ENCODE measurements at places on chromosomes 5 and 9.
A peak's percentile ranks its signal among the peaks of the same experiment; 100 is the strongest.

DNA sequence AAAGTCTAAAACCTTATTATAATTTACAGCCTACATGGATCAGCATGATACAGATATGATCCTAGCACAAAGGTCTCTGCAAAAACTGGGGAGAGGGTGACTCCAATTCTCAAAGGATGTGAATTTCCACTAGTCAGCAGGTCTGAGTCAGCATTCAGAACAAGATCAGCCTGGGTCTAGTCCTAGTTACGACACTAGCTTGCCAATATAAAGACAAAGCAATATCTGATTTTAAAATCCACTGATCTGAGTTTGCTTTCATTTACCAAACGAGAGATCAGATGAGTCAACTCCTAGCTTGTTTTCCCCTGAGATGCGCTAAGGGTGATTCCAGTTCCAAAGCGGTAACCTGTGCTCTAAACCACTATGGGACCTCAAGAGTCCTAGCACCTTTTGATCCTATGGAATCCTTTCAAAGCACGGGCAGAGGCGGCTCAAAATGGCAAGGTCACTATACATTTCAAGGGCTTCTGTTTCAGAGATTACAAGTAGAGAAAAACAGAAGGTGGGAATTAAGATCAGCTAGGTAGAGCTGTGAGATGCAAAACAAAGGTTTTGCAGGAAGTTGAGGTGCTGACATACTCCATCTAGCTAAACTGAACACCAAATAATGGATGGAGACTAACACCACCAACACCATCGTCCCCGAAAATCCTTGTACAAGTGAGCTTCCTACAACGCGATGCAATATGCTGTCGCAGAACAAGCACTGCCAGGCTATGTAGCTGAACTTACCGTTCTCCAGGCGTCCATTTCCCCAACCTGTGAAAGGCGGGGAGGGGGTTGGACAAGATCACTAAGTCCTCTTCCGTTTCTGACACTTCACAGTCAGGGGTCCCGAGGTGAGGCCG, 906 bp downstream of the SLC25A51 start:
- no peak for DNase-seq

GRCh38 chr9:93520523-93520922, 55.9 kb upstream of the PHF2 start:
- DNase-seq: no peak

- DNase-seq: no peak
Measured at GRCh38 chr9:89178830-89179539, 367 bp upstream of the SHC3 start.

GRCh38 chr9:38656896-38657295, 36.5 kb upstream of the ANKRD18A start:
- no peak for DNase-seq

DNA sequence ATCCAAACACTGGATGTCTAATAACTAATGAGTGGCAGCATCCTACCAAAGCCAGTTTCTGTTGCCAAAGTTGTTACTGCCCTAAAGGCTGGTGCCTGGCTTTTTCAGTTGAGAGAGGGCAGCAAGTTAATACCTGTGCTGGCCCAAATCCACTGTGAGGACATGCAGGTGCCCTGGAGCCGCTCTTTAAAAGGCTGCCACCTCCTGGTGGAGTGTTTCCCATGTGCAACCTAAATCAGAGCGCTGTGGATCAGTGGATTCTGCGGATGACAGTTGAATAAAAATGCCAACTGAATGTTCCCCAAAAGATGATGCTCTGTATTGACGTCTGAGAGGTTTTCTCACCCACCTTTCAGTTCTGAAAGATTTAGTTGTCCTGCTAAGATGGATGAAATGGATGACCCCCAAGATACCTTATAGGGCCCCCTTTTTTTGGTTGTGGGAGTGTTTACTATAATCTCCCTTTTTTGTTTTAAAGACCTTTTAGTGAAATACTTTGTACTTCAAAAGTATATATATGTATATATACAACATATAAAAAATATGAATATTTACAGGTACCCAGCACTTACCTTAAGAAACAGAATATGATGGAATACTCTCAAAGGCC, 146.4 kb downstream of the EGFLAM start:
- DNase-seq: no peak

DNA sequence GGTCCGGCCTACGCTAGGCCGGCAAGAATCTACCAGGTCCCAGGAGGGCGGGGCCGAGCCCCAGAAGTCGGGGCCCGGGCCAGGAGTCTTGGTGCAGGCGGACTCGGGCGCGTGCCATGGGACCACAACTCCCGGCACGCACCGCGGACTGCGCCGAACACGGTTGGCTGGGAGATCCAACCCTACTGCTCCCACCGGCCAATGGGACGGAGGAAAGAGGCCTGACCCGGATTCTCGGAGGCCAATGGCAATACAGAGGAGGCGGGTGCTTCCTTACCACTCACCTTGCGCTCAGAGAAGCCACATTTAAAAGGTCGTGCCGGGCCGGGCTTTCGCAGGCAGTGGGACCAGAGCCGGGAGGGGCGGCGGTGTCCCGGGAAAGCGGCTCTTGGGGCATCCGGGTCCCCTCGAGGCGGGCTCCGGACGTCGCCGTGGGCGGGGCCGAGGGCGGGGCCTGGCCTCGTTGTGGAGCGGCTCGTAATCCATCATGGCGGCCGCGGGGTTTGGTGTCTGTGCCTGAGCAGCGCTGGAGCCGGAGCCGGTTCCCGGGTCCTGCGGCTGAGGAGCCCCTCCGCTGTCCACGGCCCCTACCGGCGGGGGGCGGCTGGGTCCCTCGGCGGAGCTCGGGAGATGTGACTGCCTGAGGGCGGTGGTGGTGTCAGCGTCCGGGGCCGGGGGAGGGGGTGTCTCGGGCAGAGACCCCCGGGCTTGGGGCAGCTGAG, 19.1 kb downstream of the EXOSC2 start:
- peak; percentile 99 for DNase-seq

DNA sequence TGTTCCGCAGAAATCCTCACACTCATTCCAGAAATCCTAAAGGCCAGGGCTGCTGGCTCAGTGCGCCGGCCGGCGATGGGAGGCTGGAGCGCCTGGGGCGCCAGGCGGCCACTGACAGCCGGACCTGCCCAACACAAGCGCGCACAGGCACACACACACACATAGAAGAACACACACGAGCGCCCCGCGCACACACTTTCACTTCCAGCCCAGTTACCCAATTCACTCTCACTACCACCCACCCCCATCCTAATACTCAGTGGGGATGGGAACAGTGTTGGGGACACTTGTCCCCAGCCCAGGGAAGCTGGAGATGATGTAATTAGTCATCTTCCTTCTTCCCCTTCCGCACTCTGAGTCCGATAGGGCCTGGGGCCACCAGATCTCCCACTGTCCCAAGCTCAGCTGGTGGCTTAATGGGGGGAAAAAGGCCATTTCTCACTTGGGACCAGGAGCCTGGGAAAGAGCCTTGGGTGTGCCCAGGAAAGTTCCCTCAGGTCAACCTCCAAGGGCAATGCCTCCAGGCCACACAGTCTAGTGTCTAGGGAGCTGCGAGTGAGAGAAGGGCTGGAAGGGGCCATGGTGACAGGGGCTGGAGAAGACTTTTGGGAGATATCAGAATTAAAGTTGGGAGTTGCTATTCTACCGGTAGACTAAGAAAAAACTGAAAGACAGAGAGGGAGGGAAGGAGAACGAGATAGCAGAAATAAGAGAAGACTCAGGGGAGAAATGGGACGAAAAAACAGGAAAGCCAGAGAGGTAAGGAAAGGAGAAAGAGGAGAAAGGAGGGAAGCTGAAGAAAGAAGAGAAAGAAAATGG, 1.7 kb downstream of the EBF1 start:
- DNase-seq: peak; percentile 70

- no peak for DNase-seq
Measured at GRCh38 chr9:79263628-79264027, 308.1 kb upstream of the TLE4 start.

GRCh38 chr5:1342268-1342667, 2.6 kb downstream of the CLPTM1L start:
- no peak for DNase-seq

DNA sequence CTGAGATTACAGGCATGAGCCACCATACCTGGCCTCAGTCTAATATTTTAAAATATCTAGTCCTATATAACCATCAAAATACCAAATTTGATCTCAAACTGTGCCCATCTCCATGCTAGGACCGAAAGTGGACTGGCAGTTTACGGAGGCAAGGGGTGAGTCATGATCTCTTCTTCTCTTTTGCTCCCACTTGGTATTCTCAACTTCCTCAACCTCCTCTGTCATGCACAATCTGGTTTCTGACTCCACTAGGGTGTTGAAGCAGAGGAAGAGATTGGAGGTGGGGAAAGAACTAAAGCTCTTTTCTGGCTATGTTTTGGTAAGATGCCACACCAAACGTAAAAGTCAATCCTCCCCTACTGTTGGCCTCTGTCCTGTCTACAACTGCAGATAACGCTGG, 55.9 kb upstream of the CEMIP2 start:
- no peak for DNase-seq

DNA sequence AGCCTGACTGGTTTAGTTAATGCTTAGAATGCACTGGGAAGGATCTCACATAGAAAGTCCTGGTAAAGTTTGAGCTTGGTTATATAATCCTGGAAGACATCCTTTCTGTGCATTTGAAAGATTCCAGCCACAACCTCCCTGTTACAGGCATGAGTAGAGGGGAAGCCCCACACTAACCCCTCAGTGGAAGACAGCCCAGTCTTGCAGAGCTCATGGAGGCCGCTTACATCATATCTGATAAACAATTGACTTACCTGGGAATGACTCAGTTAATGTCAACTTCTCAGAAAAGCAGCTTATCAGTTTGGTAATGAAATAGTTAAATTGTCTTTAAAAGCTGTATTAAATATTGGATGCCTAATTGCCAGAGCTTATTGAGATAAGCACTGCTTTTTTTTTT, 28.1 kb upstream of the PDE8B start:
- no peak for DNase-seq

GRCh38 chr9:108241384-108242073, 614.3 kb downstream of the ACTL7B start:
- no peak for DNase-seq

GRCh38 chr9:115739096-115739875, 414.3 kb upstream of the PAPPA start:
- DNase-seq: no peak

- no peak for DNase-seq
Measured at GRCh38 chr5:73103870-73104299, 16.5 kb upstream of the TMEM171 start.

GRCh38 chr5:58066076-58066475, 393.8 kb downstream of the PLK2 start:
- no peak for DNase-seq

- DNase-seq: no peak
Measured at GRCh38 chr5:14453481-14453880, 128.1 kb upstream of the OTULINL start.

DNA sequence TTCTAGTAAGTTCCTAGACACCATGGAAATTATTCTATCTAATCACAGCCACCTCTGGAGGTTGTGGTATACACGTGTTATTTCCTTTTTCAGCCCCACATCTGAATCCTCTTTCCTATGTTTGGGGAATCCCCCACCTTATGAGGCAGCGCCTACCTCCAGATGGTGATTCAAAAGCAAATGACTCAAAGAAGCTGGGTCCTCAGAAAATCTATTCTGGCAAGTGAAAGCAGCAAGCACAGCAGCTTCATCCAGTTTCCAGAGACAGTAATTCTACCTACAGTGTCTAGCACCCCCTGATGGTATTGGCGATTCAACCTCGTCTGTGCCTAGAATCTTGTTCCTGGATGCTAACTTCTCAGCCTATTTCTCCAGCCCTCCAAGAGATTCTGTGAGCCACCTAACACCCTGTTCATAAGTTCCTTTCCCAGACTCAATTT, 43.0 kb downstream of the STRBP start:
- DNase-seq: peak; percentile 24

DNA sequence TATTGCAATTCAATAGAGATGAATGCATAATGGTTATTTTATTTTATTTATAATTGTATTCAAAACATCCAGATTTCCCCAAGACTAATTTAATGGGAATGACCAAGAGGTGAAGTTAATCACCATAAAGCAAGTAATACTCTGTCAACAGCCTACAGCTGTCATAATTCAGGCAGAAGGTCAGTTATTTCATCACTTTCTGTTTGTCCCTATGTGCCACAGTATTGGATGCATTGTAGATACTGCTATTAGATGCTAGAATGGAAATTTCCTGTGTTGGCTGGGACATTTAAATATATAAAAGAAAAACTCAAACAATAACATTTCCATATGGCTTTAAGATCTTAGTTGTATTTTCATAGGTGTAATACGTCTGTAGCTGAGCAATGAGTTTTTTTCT, 56.7 kb upstream of the MINAR2 start:
- no peak for DNase-seq

DNA sequence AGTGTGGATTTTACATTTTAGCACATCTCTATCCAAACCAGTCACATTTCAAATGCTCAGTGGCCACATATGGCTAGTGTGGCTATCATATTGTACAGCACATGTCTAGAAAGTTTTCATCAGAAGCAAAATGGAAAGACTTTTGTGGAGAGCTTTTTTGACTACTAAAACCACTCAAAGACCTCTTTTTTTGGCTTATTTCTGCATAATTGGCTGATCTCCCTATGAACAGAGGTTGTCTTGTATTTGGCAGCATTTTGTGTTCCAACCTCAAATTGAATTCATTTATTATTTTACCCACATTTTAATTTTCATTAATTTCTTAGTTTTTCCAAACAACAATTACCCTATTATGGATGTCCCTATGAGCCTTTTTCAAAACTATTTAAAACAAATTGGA, 395.7 kb downstream of the TLE1 start:
- no peak for DNase-seq

DNA sequence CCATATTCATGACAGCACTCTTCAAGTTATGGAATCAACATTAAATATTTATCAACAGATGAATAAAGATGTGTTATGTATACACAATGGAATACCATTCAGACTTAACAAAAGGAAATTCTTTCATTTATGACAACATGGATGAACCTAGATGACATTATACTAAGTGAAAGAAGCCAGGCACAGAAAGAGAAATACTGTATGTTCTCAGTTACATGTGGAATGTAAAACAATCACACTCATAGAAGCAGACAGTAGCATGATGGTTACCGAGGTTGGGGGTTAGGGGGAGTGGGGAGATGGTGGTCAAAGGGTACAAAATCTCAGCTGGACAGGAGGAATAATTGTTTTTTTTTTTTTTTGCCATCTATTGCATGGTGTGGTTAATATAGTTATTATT, 431.9 kb downstream of the DMAC1 start:
- DNase-seq: no peak

- DNase-seq: no peak
Measured at GRCh38 chr9:89835666-89836065, 230.9 kb downstream of the GADD45G start.

Data from femur (tissue), 1 donor.